ENCODE measurements at places on chromosomes 3 and 15. TPM values are rescaled to one million over a fixed set of nuclear protein-coding genes. Genes with fewer than 3 reads are reported as not detected.
A peak's percentile ranks its signal among the peaks of the same experiment; 100 is the strongest.

DNA sequence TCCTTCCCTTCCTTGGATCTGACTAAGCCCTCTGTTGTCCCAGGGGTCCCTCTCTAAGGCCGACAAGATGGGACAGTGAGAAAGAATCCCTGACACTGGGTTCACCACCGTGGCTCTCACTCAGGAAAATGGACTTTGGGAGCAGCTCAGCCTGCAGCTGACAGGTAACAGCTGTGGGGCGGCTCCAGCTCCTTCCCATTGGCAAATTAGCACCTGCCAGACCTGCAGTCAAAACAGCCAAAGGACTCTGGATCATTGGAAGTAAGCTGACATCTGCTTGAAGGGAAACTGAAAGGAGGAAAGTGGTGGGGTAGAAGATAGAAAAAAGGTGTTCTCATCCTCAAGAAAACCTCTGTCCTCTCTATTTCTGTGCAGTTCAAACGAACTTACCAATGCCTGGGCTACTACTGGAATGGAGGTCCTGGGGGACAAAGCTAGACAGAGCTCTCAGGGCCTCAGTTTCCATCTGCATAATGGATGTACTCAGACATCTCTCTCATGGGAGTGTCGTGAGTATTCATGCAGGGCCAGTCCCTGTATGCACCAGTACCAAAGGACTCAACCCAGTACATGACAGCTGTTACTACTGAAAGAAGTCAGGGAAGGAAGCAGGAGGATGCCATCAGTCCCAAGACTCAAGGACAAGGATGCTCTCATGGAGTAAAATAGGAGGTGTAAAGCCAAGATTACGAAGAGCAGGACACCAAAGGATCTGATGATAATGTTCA, 53.6 kb upstream of the DCLK3 start:
- no peaks in the 10 kb centered on the region for H3K4me1 ChIP-seq
- no peaks in the 10 kb centered on the region for H3K27me3 ChIP-seq
- no peak overlapping the region for H3K27ac ChIP-seq
- H3K4me3 ChIP-seq: no peak overlapping the region

- peak; percentile 18 for DNase-seq
- no peaks in the 10 kb centered on the region for H3K27me3 ChIP-seq
- H3K4me1 ChIP-seq: peaks cover 10% of the 10 kb centered on the region
These were observed 2.9 kb downstream of the TIMP4 start for GRCh38 chr3:12155828-12156227.

GRCh38 chr3:81874738-81875137, 113.3 kb upstream of the GBE1 start:
- no peaks in the 10 kb centered on the region for H3K27me3 ChIP-seq
- no peaks in the 10 kb centered on the region for H3K36me3 ChIP-seq
- no peak overlapping the region for H3K4me3 ChIP-seq
- DNase-seq: no peak
- no peaks in the 10 kb centered on the region for H3K4me1 ChIP-seq

- peaks cover 12% of the 10 kb centered on the region for H3K4me1 ChIP-seq
- H3K4me3 ChIP-seq: peak overlapping the region; percentile 18
- peak; percentile 93 for DNase-seq
- H3K36me3 ChIP-seq: no peaks in the 10 kb centered on the region
- peaks cover 11% of the 10 kb centered on the region for H3K27me3 ChIP-seq
These were observed 16.8 kb upstream of the MCCC1 start for GRCh38 chr3:183116025-183116614.

- H3K4me1 ChIP-seq: peaks cover 37% of the 10 kb centered on the region
- no peaks in the 10 kb centered on the region for H3K36me3 ChIP-seq
- H3K4me3 ChIP-seq: no peak overlapping the region
These were observed 48.7 kb downstream of the PPM1L start for GRCh38 chr3:160804762-160805161.

DNA sequence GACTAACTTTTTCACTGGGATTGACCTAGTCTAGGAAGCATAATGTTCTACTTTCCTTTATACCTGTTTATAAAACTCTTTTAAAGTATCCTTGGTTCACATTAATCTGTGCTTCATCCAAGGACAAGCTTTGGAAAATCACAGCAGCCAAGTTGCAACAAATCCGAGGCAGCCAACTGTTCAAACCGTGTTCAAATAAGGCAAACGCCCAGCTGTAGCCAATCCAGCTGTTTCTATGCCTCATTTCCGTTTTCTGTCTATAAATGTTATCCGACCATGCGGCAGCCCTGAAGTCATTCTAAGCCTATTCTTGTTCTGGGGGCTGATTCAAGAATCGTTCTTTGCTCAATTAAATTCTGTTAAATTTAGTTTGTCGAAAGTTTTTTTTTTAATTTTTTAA, 78.3 kb downstream of the FMN1 start:
- H3K27me3 ChIP-seq: no peaks in the 10 kb centered on the region
- H3K4me3 ChIP-seq: no peak overlapping the region
- no peak overlapping the region for H3K27ac ChIP-seq
- no peaks in the 10 kb centered on the region for H3K36me3 ChIP-seq

DNA sequence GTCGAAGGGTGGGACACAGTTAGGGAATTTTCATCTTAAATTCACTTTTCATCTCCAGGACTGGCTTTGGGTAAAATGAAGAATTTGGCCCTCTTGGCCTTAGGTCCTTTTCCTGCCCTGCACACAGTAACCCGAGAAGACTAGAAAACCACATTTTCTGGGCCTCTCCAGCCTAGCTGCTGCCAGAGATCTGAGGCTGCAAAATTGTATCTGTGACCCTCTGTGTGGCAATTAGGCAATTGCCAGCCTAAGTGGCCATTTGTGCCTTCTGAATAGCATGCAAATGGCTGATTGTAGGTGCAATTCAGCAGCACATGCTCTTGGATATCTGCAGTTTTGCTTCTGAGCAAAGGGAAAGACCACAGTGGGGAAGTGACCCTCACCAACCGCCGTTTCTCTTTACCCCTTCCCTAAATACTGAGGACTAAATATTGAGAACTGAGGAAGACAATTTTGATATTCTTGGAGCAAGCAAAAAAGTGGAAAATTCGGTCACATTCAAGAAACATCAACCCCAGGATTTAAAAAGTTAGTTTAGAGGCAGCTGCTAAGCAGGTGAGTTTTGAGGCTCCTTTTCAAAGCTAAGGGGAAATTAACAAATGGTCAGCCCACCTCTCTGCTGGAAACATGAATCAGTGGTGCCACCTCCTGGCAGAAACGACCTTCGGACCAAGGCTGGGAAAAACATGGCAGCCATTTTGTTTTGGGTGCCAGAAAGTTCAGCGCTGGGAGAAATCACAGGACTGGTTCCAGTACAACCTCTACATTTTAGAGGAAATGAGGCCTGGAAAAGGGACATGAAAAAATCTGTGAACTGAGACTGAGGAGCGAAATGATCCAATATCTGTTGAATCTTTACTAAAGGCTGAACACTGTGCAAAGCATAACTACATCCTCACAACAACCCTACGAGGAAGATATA, 56.6 kb upstream of the PRTG start:
- H3K36me3 ChIP-seq: no peaks in the 10 kb centered on the region
- no peak overlapping the region for H3K27ac ChIP-seq
- DNase-seq: peak; percentile 27
- H3K4me3 ChIP-seq: no peak overlapping the region

DOCK3 gene
- 2.2 TPM for total RNA-seq

FAM81A gene
- not detected for total RNA-seq

CLDN18 gene
- 5.3 TPM for total RNA-seq

SLC15A2 gene
- not detected for total RNA-seq

CPLX3 gene
- not detected for total RNA-seq
